Choroid plexus epithelial cell (primary cell): ENCODE measurements at places on chromosomes 4 and X.

GRCh38 chr4:5052726-5053425, 1.6 kb downstream of the STK32B start:
- no peak for DNase-seq

DNA sequence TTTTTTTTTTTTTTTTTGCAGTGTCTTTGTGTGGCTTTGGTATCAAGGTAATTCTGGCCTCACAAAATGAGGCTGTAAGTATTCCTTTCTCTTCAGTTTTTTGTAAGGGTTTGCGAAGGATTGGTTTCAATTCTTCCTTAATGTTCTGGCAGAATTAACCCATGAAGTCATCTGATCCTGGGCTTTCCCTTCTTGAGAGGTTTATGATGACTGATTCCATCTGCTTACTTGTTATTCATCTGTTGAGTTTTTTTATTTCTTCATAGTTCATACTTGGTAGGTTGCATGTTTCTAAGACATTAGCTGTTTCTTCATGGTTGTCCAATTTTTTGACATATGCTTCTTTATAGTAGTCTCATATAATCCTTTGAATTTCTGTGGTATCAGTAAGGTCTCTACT, 181.4 kb upstream of the PDE5A start:
- DNase-seq = no peak

DNA sequence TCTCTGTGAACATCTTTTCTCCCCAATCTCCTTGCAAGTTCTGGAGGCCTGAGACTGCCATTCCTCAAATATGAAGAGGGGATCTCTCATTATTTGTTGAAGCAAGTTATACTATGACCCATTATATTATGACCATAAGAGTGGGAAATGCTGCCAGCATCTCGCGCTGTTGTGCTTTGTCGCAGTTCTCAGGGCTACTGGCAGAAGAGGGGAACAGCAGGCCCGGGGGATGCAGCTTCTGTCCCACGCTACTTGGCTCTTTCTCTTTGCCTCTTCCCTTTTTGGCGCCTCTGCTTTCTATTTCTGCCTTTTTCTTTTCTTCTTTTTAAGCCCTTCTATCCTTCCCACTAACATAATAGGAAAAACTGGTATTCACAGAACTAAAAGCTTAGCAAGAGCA, 64.2 kb downstream of the GEMIN8 start:
- DNase-seq = no peak

DNA sequence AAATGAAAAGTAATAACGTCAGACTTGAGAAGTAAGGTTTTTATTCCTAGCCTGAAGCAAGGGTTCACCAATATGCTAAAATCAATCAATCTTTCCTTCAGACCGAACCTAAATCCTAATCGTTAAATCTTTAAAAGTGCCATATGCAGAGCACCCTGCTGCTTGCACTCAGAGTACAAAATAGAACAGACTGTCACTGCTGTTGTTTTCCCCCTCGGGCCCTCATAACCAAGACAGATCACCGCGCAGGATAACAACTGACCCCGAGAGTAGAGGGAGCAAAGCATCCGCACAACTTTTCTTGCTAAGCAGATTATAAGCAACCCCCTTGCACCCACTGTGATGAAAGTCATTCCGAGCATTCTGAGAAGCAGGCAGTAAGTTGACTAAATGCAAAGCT, 550.9 kb upstream of the NDST4 start:
- DNase-seq = no peak

GRCh38 chr4:166481739-166482138, 608.7 kb downstream of the TLL1 start:
- DNase-seq = no peak

DNA sequence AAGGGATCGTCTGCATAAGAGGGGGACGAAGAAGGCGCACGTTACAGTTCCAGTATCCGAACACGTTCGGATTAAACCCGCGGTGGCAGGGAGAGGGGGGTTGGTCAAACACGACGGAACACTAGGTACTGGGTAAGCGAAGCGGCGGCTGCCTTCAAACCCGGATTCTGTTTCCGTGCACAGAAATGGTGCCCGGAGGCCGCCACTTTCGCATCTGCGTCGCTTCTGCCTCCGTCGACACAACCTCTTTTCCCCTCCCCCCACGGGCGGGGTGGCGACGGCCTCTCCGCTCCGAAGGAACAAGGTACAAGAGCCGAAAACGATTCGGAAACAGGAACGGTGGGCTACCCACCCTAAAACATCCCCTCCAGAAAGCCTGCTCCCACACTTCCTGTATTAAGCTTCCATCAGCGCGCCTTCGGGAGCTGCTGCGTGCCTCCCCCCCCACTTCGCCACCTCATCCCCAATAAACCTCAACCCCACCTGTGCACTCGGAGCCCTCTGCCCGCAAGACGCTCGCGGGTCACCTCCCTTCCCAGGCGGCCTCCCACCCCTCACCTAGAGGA, 667 bp downstream of the G3BP2 start:
- peak; percentile 47 for DNase-seq

GRCh38 chr4:17636341-17636695, 21.9 kb downstream of the MED28 start:
- no peak for DNase-seq

DNA sequence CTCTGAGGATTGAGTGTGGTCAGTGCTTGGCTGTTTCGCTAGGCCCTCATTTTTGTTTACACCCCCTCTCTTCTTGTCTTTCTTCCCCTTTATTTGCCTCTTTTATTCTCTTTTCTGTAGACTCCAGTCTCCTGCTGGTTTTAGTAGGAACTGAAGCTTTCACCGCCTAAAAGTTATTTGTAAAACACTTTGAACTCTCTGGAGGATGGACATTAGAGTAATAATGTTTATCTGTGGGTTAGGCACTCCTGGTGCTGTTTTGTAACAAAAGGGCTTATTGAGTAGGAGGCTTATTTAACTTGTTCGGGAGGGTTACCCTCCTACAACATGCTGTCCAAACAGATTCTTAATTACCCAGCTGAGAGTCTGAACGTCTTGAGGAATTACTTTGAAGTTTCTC, 1.6 kb upstream of the ARHGAP10 start:
- peak; percentile 61 for DNase-seq

GRCh38 chr4:58216461-58216860, 1106.3 kb upstream of the IGFBP7 start:
- DNase-seq = no peak

DNA sequence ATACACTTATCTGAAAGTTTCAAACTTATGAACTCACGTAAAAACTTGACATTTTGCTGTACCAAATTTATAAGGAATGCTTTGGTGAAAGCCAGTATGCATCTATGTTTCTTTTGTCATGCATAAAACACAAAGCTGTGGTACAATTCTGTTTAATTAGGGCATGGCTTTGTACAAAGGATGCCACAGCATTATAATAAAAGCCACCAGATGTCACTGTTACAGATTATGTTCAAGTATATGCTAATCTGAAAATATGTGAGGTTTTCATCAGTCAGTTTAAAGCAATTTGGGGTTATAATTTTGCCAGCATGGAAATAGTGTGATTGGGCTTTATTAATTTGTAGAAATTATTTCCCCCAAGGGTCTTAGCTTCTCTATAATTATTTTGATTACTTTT, 69.0 kb downstream of the ATOH1 start:
- DNase-seq = peak; percentile 11
